Fibroblast of skin of left biceps (primary cell): ENCODE measurements at places on chromosomes 11 and 22.

DNA sequence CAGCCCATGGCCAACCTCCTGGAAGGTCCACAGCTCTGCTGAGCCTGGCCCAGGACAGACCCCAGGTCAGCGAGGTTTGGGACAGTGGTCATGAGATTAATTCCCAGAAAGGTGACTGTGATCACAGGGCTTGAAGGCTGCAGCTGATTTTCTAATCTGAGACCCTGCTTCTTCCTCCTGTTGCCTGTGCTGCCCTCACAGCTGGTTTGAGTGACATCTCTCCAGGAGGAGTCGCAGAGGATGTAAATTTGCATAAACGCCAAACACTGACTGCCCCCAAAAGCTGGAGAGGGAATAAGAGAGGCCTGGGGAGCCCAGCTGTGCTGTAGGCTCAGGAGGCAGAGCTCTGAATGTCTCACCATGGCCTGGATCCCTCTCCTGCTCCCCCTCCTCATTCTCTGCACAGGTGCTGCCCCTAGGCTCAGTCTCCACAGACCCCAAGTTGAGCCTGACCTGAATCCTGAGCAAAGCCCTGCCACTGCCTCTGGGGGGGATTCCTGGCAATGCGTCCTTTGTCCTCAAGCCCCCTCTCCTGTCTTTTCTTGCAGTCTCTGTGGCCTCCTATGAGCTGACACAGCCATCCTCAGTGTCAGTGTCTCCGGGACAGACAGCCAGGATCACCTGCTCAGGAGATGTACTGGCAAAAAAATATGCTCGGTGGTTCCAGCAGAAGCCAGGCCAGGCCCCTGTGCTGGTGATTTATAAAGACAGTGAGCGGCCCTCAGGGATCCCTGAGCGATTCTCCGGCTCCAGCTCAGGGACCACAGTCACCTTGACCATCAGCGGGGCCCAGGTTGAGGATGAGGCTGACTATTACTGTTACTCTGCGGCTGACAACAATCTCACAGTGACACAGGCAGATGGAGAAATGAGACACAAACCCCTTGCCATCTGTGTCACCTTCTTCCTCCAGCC lies 23.8 kb downstream of the GGTLC2 start:
- no peak for DNase-seq

DNA sequence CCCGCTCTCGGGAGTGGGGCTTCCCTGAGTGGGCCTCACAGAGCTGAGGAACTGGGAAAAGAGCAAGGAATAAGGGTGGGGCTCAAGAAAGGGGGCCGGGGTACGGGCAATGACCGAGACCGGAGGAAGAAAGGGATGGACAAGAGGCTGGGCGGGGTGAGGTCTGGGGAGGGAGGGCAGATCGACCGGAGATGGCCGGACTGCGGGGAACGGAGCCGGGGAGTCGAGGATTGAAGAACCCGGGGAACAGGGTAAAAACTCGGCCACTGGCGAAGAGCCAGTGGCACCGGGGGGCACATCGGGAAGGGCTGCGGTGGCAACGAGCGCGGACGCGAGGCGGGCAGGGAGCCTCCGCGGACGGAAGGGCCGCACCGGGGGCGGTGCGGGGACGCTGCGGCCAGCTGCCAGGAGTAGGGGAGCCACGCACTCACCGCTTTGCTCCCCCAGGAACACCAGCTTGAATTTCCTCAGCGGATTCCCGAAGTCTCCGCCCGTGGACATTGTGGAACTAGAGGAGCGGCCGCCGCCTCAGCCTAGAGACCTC lies 667 bp downstream of the RAB6A start:
- no peak for DNase-seq

- no peak for DNase-seq
These were observed 1.5 kb downstream of the KIF18A start for GRCh38 chr11:28106353-28107043.

DNA sequence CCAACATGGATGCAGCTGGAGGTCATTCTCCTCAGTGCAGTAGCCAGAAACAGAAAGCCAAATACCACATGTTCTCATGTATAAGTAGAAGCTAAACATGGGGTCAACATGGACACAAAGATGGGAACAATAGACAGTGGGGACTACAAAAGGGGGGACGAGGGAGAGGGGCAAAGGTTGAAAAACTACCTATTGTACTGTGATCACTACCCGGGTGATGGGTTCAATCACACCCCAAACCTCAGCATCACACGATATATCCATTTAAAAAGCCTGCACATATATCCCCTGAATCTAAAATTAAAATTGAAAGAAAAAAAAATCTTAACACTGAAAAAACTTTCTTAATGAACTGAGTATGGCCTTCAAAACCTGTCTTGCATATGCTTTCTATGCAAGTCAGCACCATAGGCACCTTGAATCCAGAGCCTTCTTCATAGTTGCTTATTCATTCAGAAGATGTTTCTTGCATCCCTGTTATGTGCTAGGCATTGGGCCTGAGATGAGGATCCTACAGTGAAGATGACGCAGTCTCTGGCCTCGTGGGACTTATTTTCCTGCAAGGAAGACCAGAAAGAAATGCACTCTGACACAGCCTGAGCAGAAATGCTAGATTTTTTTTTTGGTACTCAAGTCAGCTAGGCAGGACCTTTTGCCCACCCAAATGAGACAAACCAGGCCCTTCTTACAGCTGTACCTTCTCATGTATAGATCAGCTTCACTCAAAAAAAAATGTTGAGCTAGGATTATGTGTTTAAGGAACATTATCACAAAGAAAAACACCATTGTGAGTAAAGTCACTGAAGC lies 21.0 kb downstream of the NNMT start:
- no peak for DNase-seq

DNA sequence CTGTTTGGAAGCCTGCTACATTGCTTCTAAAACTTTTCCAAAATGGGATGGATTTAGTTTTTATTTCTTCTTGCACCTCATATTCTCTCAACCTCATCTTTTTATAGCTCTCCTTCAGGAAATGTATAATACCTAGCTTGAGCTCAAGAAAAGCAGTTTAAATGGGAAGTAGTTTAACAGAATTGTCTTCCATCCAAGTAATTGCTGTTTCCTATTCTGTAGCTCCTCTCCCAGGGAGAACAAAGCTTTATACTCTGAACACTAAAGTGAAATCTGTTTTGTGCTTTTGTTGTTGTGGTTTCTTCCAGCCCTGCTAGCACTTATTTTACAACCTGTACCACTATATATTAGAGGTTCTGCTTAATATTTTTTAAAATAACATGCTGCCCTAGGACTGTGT lies 83.2 kb upstream of the HORMAD2 start:
- DNase-seq, result no peak

GRCh38 chr11:79708319-79708932 lies 267.6 kb upstream of the TENM4 start:
- peak; percentile 19 for DNase-seq

- no peak for DNase-seq
These were observed 263.0 kb upstream of the UBASH3B start for GRCh38 chr11:122392508-122392907.

DNA sequence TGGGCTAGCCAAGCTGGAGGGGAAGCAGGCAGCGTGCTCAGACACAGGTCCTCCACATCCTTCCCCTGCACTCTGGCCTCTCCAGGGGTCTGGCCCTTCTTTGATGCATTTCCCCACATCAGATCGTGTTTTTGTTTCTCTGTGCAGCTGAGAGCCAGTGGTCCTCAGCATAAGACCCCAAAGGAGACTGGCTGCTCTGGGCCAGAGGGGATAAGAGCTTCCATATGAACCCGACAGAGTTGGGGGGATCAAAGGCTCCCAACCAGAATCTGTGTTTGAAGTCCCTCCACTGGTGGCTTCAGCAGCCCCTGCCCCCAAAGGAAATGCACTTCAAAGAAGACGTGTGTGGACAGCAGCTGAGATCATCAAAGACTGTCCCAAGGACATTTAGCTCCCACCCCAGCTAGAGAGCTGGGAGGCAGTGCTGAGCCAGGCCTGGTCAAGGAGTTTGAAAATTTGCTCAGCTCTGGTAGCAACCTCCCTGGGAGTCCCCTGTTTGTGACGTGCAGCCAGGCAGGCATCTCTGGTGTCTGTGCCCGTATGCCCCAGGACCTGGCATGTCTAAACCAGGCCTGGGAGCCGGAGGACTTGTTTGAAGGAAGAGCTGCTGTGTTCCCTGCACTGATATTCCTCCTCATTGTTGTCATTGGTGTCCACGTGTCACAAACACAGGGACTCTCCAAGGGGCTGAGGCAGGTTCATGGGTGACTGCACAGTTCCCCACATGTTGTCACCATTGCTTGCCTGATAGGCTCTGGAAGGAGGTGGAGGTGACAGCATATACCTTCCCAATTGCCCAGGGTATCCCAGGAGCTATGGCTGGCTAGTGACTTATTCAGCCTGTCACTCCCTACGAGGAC lies 99.0 kb downstream of the AMOTL1 start:
- no peak for DNase-seq

DNA sequence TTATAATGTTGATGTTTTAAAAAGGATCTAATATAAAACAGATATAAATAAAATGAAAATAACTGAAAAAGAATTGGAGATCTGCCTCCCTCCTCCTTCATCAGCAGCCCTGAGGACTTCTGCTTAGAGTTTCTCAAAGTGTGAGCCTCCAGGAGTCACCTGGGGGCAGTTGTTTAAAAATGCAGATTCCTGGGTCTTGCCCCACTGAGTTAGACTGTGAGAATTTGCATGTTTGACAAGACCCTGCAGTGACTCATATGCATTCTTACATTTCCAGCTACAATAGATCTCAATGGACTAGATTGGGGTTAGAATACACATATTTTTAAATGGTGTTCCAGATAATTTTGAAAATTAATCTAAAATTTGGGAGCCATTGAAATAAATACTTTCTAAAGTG lies 798 bp upstream of the OOSP3 start:
- no peak for DNase-seq

GRCh38 chr11:20584093-20584774 lies 15.2 kb upstream of the SLC6A5 start:
- no peak for DNase-seq

GRCh38 chr11:113059548-113059947 lies 98.3 kb downstream of the NCAM1 start:
- DNase-seq, result no peak

- no peak for DNase-seq
These were observed 64.3 kb downstream of the SMCO4 start for GRCh38 chr11:93478841-93479240.

- DNase-seq, result no peak
These were observed 220.7 kb upstream of the UBASH3B start for GRCh38 chr11:122434786-122435185.

GRCh38 chr11:90218606-90219005 lies 4.2 kb downstream of the CHORDC1 start:
- DNase-seq, result no peak

DNA sequence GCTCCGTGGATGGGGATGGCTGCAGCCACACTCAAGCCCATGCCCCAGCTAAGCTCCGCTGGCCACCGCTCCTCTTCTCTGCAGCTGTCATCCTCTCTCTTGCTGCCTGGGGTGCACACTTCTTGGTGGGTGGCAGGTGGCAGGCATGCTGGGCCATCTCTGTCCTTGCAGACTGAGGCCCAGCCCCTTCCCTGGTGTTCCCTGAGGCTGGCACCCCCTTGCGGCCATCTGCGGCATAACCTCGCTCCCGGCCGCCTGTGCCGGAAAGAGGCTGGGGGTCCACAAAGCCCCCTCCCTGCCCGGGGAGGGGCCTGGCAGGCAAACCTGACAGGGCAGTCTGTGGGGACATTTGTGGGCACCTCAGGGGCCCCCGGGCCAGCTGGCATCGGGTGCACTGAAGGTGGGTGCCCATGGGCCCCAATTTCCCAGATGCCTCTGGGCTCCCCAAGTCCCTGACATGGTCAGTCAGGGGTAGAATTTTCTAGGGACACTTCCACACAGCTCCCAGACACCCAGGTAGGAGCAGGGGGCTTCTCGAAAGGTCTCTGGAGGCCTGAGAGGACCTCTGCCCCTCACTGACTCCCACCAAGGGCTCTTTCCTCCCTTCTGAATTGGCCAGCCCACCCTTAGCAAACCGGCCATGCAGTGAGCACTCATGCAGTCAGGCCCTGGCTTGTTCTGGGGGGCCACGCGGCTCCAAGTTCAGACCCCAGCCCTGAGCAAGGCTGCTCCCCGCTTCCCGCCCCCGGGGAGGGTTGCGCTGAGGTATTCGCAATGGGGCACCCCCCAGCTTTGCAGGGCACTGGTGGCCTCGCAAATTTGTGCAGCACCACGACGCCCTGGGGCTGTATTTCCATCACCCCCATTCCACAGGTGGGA lies 23.5 kb upstream of the TH start:
- DNase-seq, result no peak

GRCh38 chr11:79198898-79199250 lies 242.0 kb downstream of the TENM4 start:
- DNase-seq, result no peak

DNA sequence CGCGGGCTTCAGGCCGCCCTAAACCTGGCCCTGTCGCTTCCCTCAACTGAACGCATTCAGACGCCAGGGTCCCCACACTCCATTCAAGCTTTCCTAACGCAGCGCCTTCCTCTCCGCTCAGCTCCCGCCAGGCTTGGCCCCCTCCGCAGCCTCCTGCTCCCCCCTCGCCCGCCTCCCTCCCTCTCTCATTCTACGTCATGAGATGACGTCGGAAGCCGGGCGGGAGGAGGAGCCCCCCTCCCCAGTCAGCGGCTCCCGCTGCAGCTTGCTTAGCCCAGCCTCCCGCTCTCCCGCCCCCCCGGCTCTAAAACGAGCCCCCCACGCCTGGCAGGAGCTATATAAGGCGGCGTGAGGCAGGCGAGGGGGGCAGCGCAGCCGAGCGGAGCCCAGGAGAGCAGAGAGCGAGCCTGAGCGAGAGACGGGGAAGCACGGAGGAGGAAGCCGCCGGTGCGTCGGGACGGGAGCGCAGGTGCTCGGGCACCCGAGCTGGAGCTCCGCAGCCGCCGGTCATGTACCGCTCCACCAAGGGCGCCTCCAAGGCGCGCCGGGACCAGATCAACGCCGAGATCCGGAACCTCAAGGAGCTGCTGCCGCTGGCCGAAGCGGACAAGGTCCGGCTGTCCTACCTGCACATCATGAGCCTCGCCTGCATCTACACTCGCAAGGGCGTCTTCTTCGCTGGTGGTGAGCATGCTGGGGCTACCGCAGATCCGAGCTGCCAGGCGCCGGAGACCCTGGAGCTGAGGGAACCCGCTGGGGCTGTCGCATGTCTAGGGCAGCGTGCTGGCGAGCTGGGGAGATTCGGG lies at the start of gene NPAS4:
TSS of gene NPAS4 (plus strand) at position 365 of the 806 bp plus-strand sequence. CDS start at position 510, 145 bp downstream.
- no peak for DNase-seq

- DNase-seq, result no peak
These were observed at the start of gene LRP4 for GRCh38 chr11:46918083-46918787. Gene LRP4 (minus strand): TSS chr11:46918550. CDS start chr11:46918379, 171 bp downstream.

DNA sequence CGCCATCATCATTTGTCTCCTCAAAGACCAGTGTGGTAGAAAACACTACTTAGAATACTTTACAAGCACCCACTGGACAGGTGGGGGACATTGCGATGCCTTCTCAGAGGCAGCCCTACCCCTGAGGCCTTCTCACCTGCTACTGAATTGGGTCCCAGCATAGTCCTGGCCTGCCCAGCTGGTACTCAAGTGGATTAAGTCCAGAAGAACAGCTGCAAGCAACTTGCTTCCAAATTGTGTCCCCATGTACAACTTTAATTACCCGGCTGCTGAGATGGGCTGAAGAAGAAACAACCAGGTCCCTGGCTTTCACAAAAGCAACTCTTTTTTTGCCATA lies 12.3 kb downstream of the ABTB2 start:
- DNase-seq, result no peak

- no peak for DNase-seq
These were observed 8.3 kb downstream of the WT1 start for GRCh38 chr11:32426819-32427615.
